ENCODE measurements at places on chromosomes 7 and 10.

DNA sequence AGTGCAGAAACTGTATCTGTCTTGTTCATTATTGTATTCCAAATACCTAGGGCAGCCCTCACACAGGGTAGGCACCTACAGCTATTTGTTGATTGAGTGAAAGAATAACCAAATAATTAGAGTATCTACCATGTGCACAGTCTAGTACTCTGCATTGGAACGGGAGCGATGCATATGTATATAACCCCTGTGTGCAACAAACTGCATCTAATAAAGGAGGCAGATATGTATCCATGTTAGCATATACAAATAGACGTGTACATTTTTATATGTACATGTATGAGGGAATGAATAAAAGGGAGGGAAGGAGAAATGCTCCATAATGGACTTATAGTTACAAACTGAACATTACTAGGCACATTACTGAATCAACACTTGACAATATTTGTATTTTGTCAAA is 191.3 kb upstream of the PTPRZ1 start:
- DNase-seq = no peak

DNA sequence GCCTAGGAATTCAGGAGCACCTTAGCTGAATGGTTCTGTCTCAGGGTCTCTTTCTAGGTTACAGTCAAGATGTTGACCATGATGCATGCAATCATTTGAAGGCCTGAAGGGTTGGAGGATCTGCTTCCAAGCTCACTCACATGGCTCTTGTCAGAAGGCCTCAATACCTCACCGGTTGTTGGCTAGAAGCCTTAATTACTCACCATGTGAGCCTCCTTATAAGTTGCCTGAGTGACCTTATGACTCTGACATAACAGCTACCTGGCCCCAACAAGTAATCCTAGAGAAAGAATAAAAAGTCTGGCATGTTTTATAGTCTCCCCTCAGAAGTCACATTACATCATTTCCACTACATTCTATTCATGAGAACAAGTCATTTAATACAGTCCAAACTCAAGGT is 3.4 kb upstream of the C1GALT1 start:
- no peak for DNase-seq

- DNase-seq = no peak
Observed at GRCh38 chr10:6056411-6057135, 5.6 kb downstream of the IL2RA start.

DNA sequence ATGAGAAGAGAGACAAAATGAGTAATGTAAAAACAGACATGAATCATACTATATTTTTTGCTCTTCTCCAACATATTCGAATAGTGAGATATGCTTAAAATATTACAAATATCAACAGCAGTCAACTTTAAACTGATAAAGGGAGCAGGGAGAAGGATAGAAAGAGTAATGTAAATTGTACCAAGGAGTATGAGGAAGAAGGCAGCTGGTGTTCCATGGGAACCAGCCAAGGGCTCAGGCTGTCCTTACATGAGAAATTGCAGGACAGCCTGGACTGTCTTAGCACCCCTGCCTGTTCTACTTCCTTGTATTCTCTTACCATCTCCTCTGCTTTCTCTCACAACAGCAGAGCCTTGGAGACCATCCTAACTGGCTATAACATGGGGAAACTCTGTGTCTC is 128.7 kb downstream of the TSPAN12 start:
- DNase-seq = no peak

DNA sequence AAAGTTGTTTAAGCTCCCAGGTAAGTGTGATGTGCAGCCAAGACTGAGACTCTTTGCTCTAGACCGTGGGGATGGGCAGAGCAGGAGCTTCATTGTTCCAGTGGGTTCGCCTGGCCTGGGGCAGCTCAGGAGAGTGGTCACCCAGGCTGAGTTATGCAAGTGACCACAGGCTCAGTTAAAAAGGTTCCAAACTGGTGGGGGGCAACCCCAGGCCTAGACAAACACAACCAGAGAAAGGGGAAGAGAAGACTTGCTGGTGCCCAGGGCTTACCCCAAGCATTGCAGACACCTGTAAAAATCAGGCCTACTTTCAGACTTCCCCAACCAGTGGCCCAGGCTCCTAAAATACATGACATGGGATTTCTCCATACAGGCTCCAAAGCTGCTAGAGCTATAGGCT is 21.6 kb downstream of the CREB3L2 start:
- DNase-seq = no peak

DNA sequence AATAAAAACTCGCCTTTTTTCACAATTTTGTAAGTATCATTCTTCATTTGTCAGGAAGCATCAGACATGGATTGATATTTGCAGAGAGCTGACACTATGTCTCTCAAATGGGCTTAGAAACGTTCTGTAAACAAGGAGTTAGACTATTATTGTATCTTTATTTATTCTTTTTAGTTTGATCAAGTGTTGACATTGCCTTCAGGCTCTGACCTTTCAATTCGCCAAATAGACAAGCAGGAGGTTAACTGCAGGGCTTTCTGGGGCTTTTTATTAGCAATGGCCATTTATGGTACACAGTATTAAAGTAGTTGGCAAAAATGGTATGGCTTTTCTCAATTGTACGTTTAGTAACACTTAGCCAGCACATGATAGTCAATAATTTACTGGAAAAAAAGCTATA is 221.7 kb downstream of the ZWINT start:
- no peak for DNase-seq

- no peak for DNase-seq
Observed at GRCh38 chr7:18997477-18998150, 119.8 kb downstream of the TWIST1 start.

GRCh38 chr10:13670311-13670710 is 83.5 kb downstream of the PRPF18 start:
- DNase-seq = no peak

GRCh38 chr7:12923971-12924370 is 236.5 kb downstream of the ARL4A start:
- DNase-seq = no peak

- DNase-seq = no peak
Observed at GRCh38 chr7:36810489-36810888, 86.2 kb upstream of the AOAH start.

DNA sequence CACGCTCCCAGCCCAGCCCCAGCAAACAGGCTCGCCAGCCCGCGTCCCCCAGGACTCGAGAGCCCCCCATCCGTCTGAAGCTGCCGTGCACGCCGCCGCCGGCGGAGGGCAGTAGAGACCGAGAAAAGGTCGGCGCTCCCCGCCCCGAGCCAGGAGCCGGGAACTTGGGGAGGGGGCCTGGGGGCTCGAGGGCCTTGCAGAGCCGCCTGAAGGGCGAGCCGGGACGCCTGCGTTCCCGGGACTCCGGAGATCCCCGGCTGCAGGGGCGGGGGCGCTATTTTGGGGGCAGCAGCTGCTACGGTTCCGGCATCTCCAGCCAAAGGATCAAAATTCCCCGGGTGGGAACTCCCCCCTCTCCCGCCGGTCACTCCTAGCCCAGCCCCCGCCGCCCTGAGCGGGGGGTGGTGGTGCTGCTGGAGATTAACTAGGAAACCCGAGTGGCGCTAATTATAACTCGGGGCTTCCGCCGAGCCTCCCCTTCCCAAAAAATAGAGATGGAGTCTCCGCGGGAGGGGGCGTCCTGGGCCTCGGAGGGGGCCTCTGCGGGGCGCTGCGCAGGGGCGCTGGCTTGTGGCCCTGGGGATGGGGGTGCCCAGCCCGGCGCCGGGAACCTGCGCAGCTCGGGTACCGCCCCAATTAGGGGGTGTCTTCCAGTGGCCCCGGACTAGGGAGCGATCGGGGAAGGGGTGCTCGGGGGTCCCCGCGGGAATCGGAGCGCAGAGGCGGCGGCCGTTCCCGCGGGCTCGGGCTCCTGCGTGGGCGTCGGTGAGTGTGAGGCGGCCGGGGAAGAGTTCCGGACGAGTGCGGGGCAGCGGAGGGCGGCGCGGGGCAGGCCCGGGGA is 608 bp downstream of the ACHE start:
- no peak for DNase-seq

GRCh38 chr7:29598613-29599012 is 35.0 kb downstream of the PRR15 start:
- no peak for DNase-seq

DNA sequence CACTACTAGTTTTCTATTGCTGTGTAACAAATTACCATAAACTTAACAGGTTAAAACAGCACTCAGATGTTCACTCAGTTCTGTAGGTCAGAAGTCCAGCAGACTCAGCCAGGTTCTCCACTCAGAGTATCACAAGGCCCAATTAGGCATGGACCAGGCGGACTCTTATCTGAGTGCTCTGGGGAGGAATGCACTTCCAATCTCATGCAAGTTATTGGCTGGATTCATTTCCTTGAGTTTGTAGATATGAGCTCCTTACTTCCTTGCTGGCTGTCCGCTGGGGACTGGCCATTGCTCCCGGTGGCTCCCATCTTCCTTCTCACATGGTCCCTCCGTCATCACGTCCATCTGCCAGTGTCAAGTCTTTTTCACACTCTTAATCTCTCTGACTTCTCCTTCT is 137.0 kb upstream of the PRR15 start:
- no peak for DNase-seq

DNA sequence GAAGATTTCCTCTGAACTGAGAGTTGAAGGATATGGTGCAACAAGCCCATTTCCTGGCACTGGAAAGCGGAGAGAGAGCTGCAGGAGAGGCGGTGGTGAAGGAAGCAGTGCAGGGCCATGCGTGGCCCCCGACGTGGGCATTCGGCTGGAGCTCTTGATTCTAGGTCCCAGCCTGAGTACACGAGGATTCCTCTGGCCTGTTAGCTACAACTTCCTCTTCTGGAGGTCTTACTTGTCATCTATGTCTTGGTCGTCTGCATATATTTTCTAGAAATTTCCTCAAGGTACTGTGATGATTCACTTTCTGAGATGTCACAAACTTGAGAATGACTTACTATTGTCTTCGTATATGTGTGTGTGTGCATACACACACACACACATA is 59.2 kb upstream of the JAZF1 start:
- DNase-seq = no peak

- peak; percentile 15 for DNase-seq
Observed at GRCh38 chr10:126235091-126235978, 152.9 kb downstream of the ADAM12 start.

GRCh38 chr10:79483299-79483698 is 29.0 kb upstream of the EIF5AL1 start:
- no peak for DNase-seq

- no peak for DNase-seq
Observed at GRCh38 chr10:130066743-130067142, 43.9 kb downstream of the C10orf143 start.

- DNase-seq = no peak
Observed at GRCh38 chr10:86674912-86675311, 6.6 kb downstream of the LDB3 start.

DNA sequence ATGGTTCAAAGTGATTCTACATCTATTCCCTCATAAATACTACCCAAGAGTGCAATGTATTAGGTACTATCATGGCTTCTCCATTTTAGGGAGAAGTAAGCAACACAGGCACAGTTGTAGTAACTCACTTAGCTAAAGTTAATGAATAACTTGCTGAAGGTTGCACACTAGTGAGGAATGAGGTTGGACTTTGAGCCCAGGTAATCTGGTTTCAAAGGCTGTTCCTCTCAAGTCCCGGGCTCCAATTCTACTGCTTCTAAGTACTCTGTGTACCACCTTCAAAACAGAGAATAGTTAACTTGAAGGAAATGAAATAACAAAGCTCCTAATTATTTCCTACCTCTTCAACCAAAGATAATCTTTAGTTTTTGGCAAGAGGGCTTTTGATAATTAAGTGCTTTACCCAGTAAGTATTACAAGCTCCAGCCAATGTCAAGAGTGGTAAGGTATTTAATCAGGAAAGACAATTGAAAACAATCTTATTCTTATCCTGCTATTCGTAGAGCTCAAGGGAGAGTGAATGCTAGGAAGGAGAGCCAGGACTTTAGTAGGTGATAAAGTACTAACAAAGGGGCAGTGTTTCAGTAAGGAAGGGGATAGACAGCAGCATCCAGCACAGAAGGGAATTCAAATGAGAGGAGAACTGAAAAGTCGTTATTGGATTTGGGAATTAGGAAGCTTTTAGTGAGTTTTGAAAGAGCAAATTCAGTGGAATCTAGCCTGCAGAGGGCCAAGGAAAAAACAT is 158.2 kb upstream of the PTPRZ1 start:
- no peak for DNase-seq

- DNase-seq = no peak
Observed at GRCh38 chr7:104934665-104935064, 79.3 kb upstream of the KMT2E start.

GRCh38 chr7:7203813-7204575 is 21.6 kb downstream of the C1GALT1 start:
- DNase-seq = no peak

DNA sequence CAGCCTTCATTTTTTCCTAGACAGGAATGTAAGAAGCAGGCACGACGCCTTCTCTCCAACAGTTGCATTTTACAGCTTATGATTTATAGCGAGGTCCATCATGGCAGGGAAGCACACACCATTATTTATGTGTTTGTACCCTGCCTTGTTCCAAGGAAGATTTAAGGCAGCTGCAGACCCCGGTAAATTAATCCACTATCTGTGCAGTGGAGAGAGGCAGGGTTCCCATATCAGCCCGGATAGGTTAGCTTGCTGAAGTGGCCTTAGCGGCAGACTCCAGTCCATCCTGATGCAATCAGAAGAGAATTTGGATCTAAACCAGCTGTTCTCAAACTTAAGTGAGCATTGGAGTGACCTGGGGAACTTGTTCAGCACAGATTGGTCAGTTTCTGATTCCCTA is 359.4 kb downstream of the GALNT17 start:
- DNase-seq = no peak

DNA sequence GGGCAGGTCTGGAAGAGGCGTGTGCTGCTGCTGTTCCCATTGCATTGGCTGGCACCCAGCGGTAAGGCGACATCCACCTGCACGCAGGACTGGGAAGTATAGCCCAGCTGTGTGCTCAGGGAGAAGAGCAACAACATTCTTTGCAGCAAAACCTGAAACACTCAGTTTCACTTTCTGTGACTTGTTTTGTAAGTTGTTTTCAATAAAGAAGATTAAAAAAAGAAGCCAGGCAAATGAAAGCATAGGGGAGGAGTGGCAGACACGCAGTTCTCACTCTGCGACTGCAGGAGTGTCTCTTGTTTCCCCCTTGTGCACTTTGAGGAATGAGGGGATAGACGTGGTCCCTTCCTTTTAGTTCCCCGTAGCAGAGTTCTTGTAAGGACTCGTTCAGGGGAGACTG is 5.8 kb downstream of the FBH1 start:
- no peak for DNase-seq

DNA sequence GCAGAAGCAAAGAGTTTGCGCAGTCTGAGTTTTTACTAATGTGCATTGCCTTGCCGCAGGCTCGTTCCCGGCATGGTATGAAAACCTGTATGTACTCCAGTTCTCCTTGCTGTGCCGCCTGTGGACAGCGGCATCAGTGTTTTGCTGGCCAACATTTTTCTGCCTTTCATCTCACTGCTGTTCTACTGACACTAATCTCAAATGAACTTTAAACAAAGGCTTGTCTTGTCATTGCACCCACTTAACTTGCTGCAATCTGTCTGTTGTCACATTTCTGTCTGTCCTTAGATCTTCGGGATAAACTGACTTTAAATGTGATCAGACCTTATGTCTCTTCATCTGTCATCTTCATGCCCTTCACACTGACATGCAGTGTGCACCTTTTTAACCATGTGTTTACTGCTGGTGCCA is 71.7 kb upstream of the ZNRF2 start:
- no peak for DNase-seq

GRCh38 chr7:50474382-50475160 is 24.4 kb upstream of the FIGNL1 start:
- DNase-seq = no peak

Data from hippocampal formation (tissue), 2 donors.